ENCODE measurements at places on chromosomes 1 and 21.
A peak's percentile ranks its signal among the peaks of the same experiment; 100 is the strongest.

- DNase-seq = no peak
Observed at GRCh38 chr1:43506233-43506632, 24.4 kb upstream of the PTPRF start.

GRCh38 chr1:110235181-110235833 is 25.2 kb downstream of the KCNC4 start:
- no peak for DNase-seq

GRCh38 chr1:23122796-23123195 is 45.9 kb downstream of the LUZP1 start:
- no peak for DNase-seq

GRCh38 chr1:198679535-198680173 is 40.8 kb downstream of the PTPRC start:
- no peak for DNase-seq

DNA sequence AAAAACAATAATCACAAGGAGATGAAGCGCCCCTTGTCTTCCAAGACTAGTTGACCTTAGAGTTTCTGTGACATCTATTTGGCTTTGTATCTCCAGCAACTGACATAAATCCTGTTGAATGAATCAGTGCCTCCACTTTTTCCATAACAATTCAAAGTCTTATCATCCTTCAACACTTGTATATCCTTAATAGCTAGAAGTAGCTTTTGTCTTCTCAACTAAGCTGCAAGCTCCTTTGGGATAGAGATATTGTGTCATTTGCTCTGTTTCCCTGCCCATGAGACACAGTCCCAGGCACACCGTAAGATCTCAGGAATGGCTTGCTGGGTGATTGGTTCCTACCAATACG is 5.7 kb downstream of the PIGR start:
- DNase-seq = no peak

GRCh38 chr1:26070296-26070962 is 3.0 kb upstream of the TRIM63 start:
- no peak for DNase-seq

GRCh38 chr1:170765712-170766330 is 101.9 kb downstream of the PRRX1 start:
- DNase-seq = no peak

DNA sequence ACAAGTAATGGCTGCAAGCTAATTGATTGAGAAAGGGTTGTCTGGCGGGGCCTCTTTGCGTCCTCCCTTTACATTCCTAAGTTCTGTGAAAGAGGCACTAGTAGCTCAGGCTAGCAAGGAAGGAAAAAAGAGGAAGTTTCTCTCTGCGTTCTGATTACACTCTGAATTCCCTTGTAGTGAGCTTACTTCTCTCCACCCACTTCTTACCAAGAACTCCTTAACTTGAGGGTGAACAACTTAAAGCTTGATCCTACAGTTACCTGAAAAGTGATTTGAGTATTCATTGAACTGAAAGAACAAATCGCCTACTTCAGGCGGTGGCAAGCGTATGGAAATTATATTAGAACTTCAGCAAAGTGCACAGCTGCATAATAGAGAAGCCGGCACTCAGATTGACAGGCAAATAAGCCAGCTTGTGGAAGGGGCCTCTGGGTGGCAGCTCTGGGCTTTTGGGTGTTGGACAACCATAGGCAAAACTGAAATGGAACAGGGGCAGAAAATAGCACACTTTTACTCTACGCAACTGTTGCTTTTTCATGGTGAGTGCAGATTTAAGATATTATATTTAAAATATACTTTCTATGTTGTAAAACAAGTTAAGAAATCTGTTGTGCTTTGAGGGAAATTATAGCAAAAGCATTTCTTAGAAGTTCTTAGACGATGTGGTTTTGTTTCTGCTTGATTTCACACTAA is 464.5 kb downstream of the USP25 start:
- DNase-seq = no peak

DNA sequence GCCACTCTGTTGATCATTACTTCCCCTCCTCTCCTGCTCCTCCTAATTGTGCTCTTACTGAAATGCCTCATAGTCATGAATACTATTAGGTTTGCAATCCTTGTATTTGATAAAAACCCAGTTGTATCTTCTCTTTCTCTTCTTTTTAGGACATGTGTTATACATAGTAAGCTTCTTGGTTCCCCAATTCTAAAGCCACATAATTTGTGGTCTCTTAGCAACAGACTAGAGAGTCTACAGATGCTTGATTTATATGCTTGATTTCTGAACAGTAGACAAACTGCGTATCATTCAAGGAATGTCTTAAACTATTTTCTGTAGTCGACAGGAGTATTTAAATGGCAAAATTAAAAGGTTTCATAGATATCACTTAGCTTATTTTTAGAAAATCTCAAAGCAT is 1598.9 kb downstream of the PLA2G4A start:
- no peak for DNase-seq

- peak; percentile 94 for DNase-seq
Observed at GRCh38 chr1:20661207-20662109, at the start of gene DDOST. TSS of gene DDOST (minus strand) at chr1:20661369. CDS start at chr1:20661350, 19 bp downstream.

GRCh38 chr1:47842228-47842919 is 154.8 kb downstream of the TRABD2B start:
- no peak for DNase-seq

- no peak for DNase-seq
Observed at GRCh38 chr21:14903172-14903865, 161.5 kb downstream of the NRIP1 start.

- DNase-seq = no peak
Observed at GRCh38 chr1:14706631-14707030, 108.1 kb downstream of the KAZN start.

GRCh38 chr1:234065794-234066447 is 161.4 kb downstream of the SLC35F3 start:
- peak; percentile 40 for DNase-seq

DNA sequence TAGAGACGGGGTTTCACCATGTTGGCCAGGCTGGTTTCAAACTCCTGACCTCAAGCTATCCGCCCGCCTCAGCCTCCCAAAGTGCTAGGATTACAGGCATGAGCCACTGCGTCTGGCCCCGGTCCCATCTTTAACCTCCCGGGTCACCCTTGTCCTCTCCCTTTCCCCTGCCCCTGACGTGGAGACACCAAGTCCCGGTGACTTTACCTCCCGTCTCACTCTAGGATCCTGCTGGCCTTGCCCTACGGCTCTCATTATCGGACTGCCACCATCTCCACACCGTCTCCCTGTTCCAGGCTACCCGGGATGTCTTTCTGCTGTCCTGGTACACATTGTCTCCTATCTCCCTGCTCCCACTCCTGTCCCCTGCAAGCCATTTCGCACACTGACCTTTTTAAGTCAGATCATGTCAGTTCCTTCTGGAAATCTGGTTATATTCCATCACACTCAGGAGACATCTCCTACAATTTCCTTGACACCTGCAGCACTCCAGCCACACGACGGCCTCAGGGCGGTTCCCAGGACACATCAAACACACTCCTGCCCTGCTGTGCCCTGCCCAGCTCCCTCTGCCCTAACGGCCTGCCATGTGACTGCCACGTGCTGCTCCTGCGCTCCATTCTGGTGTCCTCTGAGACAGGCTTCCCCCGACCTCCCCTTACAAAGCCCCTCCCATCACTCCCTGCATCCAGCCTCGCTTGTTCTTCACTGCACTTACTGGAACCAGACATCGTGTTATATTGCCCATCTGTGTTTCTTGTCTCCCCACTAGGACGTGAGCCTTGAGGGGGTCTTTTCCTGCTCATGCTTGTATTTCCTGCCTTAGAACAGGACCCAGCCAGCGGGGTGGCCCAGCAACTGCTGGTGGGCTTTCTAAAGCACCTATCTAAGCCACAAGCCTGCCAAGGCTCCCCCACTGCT is 32.7 kb downstream of the TTC39A start:
- DNase-seq = no peak

DNA sequence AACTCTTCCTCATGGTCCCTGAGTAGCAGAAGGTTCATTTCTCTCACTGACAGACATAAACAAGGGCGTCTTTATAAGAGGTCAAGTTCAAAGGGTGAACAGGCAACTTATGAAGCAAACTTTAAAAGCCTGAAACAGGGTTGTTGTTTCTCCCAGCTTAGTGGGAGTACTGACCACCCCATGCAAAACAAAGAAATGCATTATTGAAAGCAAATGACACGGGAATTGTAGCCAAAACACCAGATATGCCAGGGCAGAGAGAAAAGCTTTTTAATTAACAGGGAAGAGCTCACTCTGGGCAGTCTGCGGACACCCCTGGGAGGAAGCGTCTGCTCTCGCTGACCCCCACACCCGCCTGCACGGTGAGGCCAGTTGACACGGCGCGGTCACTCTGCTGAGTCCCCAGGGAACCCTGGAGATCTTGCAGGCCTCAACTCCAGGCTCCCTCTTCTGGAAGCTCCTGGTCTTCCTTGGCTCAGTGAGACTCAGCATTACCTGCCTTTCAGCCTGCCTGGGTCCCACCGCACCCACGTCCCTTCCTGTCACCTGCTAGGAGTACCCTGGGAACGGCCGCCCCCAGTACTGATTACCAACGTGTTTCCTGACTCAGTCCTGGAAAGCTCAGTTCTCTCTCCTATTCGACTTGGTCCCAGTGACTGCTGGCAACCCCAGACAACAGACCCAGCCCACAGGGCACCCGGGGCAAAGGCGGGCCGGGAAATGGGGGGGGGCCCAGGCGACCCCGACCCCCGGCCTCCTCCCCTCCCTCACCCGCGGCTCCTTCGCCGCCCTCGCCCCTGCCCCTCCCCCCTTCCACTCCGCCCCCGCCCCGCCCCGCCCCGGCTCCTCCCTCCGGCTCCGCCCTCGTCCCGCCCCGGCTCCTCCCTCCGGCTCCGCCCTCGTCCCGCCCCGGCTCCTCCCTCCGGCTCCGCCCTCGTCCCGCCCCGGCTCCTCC is 972 bp downstream of the CFAP410 start:
- DNase-seq = peak; percentile 66

DNA sequence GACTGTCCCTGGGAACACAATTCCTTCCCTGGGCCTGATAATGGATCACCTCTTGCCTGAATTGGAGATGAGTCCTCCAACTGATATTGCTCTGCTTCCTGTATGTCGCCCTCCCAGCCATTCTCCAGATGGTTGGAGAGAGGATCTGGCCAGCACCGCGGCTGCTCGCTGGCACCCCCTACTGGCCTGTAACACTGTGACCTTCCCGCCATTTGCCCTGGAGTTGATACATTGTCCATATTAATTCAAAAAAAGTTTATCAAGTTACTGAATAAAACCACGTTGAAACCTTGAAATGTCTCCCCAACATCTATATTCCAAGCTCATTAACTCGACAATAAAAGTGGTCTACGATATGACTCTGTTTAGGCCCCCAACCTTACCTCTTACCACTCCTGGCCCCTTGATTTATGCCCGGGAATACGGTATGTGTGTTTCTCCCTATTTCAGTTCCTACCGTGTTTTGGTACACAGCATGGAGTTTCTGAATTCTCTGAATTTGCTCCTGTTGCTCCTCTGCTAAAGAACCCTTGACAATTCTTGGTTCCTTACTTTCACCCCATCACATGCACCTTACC is 241.8 kb upstream of the KIAA0040 start:
- no peak for DNase-seq

DNA sequence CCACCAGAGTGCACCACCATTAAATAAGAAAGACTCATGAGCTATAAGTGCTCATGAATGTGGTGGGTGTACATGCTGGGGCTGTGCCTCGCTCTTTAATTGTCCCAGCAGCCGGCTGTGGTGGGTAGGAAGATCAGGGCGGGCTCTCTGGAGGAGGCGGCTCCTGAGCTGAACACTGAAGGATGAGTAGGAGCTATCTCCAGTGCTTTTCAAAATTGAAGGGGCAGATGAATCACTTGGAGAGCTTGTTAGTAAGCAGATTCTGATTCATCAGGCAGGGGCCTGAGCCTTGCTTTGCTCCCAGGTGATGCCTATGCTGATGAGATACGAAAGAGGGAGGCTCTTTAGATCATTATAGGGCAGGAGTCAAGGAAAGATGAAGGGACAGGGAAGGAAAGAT is 54.1 kb downstream of the ETS2 start:
- no peak for DNase-seq

DNA sequence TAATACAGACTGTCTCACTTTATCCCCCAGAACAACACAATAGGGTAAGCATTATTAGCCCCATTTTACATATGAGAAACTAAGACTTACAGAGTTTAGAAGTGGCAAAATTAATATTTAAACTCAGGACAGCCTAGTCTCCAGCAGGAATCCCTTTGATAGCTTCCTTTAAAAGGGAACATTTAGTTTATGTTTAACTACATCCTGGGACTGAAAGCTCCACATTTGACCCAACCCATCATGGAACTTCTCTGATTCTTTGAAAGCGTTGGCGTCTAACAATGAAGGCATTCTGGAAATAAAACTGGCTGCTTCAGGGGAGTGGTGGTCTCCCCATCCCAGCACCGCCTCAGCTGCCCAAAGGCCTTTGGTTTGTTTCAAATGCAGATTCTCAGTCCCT is 250.6 kb upstream of the NFIA start:
- DNase-seq = no peak

DNA sequence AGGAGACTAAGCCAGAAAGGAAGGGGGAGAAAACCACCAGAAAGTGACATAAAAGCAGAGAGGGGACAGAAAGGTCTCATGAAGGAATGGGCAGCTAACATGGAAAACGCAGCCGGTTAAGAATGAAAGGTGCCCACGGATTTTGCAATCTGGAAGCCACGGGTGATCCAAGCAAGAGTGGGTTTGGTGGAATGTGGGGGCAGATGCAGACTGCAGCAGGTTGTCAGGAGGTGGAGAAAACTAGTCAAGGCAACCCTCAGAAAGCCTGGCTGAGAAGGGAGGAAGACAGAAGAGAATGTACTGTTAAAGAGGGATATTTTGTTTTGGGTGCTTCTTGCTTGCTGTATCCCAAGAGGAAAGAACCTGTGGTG is 12.6 kb upstream of the SMIM12 start:
- no peak for DNase-seq

GRCh38 chr1:163315773-163316374 is 5.9 kb upstream of the NUF2 start:
- DNase-seq = no peak

DNA sequence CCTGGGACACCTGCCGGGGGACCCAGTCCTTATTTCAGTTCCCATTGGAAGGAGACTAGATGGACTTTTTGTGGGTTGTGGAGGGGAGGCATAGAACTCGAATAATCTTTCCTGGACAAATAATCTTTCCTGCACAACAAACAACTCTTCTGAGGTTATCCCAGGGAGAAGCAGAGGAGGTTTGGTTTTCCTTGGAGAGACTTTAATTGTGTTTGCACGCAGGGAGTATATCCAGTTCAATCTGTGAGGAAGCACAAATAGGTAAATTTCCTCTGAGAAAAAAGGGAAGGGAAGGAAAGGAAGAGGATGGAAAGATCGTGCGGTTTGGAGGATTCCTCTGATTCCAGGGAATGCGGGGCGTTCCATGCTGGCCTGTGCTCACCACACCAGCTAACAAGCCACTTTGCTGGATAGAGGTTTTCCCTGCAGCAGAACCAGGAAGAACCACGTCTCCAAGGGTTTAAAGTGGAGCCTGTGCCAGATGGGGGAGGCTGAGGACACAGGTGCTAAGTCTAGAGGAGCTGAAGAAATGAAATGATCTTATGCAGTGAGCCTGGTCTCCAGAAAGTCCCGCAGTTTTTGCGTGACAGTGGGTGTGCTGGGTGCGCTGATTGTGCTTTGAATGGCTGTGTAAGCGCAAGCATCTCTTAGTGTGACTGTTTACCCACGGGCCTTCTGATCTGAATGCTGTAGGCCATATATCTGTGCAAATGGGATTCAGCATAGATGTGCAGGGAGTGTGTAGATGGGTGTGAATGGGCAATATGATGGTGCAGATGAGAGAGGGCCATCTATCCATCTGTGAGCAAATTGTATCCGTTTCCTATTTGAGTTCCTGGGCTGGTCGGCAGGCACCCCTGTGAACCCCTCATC is 7.6 kb downstream of the PAX7 start:
- DNase-seq = no peak

Data from HuH-7.5 (cell line).